ENCODE measurements at places on chromosomes 5 and 9.

- no peak for DNase-seq
Observed at GRCh38 chr9:131704141-131704983, 35.5 kb downstream of the RAPGEF1 start.

- no peak for DNase-seq
Observed at GRCh38 chr5:59037453-59037852, 454.6 kb downstream of the RAB3C start.

DNA sequence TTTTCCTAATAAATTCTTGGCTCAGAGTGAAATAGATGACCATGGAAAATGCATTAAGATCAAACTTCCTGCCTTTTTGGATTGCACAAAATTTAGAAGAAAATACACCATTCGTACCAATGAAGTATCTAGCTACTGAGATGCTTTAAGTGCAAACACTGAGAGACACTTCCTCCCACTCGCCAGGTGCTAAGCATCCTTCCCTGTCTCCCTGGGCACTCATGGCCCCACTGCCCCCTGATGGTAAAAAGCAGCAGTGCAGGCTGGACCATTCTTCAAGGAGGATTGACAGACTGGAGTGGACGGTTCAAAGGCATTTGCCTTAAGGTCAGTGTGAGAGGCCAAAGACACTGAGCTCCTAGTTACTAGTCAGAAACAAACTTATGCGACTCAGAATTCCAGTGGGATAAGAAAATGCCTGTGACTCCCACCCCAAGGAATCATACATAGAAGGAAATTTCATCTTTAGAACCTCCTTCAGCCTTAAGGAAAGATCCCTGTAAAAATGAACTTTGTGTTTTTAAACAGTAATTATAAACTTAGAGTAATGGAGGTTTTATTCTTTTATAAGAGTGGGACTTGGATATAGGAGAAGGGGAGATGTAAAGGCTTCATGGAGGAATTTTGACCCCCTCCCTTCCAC is 86.0 kb upstream of the SLC30A5 start:
- DNase-seq, result no peak

GRCh38 chr9:69058101-69058500 is 22.5 kb downstream of the FXN start:
- DNase-seq, result no peak

DNA sequence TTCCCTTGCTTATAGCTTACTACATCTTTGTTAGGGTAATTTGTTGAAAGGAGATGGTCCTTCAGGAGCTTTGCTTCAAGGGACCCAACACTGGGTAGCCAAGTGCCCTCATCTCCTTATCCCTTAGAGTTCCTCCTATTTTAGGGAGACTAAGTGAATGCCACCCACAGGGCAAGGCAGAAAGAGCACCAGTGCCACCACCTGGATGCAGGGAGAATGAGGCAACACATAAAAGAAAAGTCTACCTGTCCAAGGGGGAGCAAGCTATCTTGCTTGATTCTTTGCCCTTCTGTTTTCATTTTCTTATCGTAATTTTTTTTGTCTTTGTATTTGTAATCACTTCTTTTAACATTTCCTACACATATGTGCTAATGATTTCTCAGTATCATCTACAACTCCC is 205.5 kb downstream of the NPR3 start:
- no peak for DNase-seq

GRCh38 chr9:23541976-23542375 is 284.1 kb downstream of the ELAVL2 start:
- DNase-seq, result no peak

DNA sequence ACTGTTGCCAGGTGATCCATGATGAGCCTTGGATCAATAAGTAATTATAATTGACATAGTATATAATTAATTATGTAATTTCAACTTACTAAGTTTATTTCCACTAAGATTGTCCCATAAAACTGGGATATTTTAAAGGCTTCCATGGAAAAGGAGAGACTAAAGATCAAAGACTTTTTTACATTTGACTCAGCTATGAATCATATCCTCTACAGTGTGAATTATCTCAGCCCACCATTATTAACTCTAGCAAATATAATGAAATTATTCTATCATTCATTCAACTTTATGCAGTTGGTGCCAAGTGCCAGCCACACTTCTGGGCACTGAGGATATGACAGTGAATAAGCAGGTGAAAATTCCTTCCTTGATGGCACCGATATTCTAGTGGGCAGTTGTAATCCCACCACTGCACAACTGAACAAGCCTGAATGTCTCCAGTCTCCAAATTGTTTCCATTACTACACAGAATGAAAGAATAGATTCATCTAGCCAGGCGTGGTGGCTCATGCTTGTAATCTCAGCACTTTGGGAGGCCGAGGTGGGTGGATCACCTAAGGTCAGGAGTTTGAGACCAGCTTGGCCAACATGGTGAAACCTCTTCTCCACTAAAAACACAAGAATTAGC is 21.9 kb upstream of the TXN start:
- DNase-seq, result no peak

DNA sequence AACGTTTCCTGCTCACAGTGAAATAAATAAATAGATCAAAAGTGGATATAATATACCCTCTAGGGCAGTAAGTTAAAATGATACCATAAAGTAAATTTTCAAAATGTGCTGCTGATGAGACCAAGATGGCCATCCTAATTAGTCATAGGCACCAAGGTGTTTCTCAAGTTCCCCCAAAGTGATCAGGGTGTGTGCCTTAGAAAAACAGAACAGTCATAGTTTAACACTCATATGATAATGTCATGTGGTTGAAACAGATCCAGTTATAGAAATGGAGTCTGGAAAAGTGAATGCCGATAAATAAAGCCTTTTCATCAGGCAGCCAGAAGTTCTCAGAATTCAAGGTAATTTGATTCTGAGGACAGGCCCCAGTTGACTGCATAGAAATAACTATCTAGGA is 161.5 kb upstream of the CDKN2B start:
- no peak for DNase-seq

GRCh38 chr9:110710420-110710819 is 41.8 kb downstream of the MUSK start:
- no peak for DNase-seq

DNA sequence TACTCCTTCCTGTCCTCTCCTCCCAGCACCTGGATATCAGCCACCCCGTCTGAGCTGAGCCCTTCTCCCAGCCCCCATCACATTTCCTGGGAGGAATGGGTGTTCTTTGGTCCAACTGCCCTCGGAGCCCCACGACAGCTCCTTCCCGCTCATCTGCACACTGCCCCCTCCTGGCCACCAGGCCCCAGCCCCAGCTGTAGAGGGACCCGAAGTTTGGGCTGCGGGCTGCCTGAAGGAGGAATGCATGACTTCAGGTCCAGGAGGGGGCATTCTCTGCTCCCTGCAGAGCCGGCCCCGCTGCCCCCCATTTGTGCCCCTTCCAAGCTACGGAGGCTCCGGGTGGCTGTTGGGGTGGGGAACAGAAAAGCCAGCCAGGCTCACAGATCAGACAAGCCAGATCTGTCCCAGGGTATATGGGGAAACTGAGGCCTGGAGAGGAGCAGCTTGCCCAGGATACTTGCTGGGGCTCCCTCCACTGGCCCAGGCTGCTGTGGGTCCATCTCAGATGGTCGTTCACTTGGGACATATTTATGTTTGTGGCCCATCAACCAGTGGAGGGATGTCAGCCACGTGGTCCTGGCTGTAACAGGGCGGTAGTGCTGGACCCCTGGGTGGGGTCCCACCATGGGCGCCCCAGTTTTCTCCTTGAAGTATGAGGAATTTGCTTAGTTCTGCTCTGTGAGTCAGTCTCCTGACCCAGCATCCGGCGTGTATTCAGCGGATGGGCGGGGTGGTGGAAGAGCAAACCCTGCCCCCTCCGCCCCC is 33.1 kb downstream of the DAB2IP start:
- DNase-seq, result no peak

DNA sequence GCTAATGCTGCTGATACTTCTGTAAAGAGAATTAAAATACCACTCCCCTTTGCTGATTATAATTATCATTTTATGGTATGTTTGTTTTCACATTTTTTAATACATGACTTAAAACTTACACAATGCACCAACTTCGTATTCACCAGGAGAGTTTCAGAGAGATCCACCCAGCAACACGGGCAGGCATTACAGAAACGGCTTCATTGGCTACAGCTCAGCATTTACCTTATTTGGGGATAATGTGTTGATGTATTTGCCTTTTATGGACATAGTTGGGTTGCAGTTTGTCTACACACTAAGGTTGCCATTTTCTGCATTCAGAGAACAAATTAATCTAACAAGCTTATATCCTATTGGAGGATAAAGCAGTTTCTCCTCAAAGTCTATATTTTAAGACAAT is 423.6 kb downstream of the PRDM9 start:
- no peak for DNase-seq

GRCh38 chr5:97192580-97193354 is 9.7 kb upstream of the RIOK2 start:
- DNase-seq, result no peak

DNA sequence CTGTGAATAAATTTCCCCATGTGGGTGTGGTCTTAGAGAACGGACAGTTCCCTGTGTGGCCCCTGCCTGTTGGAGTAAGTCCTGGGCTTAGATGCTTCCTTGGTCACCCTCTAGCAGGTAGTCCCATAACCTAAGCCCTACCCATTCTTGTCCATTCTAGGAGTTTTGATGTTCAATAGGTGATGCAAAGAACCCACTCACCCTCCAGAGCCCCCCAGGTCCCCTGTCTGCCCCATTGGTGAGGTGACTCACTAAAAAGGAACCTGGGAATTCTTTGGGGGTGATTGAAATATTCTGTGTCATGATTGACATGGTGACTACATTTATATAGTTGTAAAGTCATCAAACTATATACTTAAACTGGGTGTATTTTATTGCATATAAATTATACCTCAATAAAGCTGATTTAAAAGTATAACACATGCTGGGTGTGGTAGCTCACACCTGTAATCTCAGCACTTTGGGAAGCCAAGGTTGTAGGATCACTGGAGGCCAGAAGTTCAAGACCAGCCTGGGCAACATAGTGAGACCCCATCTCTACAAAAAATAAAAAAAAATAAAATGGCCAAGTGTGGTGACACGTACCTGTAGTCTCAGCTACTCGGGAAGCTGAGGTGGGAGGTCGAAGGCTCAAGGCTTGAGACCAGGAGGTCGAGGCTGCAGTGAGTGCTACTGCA is 20.8 kb upstream of the GTF3C5 start:
- no peak for DNase-seq

DNA sequence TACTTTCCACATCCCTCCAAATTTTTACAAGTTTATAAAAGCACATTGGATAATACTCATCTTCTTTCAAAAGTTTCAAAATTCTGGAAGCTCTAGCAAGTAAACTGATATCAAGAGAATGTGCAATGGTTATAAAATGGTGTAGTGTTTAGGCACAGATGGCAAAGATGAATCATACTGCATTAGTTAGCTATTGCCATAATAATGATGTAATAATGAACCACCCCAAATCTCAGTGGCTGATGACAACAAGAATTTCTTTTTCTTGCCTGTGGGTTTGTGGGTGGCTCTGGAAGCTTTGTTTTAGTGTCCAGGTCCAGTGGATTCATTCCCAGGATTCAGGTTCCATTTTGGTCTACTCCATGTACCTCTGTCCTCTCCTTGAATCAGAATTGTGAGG is 319.0 kb downstream of the BRINP1 start:
- no peak for DNase-seq

- DNase-seq, result no peak
Observed at GRCh38 chr5:56649569-56649968, 165.8 kb upstream of the MAP3K1 start.

DNA sequence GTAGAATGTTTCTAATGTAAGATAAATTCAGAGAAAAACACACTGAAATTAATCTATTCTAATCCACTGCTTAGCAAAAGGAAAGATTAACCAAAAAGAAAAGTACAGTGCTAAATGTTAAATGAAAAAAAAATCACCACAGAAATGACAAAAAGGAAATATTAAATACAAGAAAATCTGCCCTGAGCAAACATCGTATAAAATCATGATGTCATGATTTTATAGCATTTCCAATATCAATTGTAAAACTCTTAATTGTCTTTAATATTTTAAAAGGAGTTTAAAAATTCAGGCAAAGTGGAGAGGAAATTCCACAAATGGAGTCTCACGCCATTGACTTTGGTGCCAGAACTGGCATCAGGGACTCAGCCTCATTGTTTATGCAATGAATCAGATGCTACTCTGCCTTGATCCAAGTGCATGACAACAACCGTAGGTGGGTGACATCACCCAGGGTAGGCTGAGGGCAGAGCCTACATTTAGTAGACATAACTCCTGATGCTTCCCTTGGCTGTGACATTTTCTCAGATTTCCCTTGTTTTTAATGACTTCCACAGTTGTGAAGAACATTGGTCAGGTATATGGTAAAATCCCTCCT is 696.8 kb downstream of the SEMA5A start:
- DNase-seq, result no peak

DNA sequence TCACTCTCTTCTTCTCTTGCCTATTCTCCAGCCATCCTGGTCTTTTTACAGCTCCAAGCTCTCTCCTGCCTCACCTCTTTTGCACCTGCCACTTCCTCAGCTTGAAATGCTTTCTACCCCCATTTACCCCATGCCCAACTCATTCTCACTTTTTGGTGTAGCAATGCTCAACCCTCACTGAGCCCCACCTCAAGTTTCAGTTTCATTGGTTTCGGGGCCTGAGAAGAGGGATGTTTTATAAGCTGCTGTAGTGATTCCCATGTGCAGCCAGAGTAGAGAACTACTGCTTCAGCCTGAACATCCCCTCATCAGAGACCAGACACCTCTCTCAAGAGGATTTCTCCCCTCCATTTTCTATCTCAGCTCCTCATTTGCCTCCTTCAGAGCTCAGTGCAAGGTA is 45.2 kb upstream of the FYB1 start:
- DNase-seq, result no peak

- no peak for DNase-seq
Observed at GRCh38 chr9:134888603-134889190, 8.1 kb downstream of the FCN2 start.

DNA sequence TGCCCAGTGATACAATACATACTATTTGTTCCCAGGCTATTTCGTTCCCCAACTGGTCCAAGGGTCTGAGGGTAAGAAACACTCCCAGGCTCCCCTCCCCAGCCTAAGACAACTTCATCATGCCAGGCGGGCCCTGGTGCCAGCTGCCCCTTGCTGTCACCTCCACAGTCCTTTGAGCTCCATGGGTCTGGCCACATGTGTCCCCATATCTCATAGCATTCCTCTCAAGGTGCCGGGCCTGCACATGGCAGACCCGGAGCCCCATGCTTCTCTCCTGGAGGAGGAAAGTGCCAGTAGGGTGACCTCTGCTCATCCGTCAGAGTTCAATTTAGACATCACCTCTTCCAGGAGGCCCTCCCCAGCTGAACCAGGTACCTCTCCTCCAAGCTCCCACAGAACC is 120.5 kb downstream of the C5orf15 start:
- DNase-seq, result no peak

- no peak for DNase-seq
Observed at GRCh38 chr5:133120156-133120750, 68.4 kb downstream of the HSPA4 start.

- no peak for DNase-seq
Observed at GRCh38 chr5:137446615-137447014, 52.5 kb downstream of the SPOCK1 start.
